ENCODE measurements at places on chromosomes 7 and 10. TPM values are rescaled to one million over a fixed set of nuclear protein-coding genes. Genes with fewer than 3 reads are reported as not detected.

GDF10 gene
- 5.5 TPM for total RNA-seq

RBP4 gene
- 0.59 TPM for total RNA-seq

SPRN gene
- total RNA-seq = 1.6 TPM

CFTR gene
- total RNA-seq = not detected

TRIM50 gene
- total RNA-seq = not detected

FKBP9 gene
- 312 TPM for total RNA-seq

MUC3A gene
- not detected for total RNA-seq

CACNA2D1 gene
- 134 TPM for total RNA-seq

EBLN1 gene
- total RNA-seq = not detected

NOLC1 gene
- 20.2 TPM for total RNA-seq

SMO gene
- total RNA-seq = 17.6 TPM

POLL gene
- 16.5 TPM for total RNA-seq

GLI3 gene
- 4.1 TPM for total RNA-seq

SLC18A3 gene
- not detected for total RNA-seq

LRRC61 gene
- total RNA-seq = 0.36 TPM

SLC4A2 gene
- 88.2 TPM for total RNA-seq

FAM13C gene
- total RNA-seq = 5.0 TPM

SPDYE1 gene
- not detected for total RNA-seq

TMEM213 gene
- not detected for total RNA-seq

FOXI2 gene
- not detected for total RNA-seq

CPEB3 gene
- 1.1 TPM for total RNA-seq

SEMA3D gene
- 11.8 TPM for total RNA-seq

MSS51 gene
- total RNA-seq = 2.1 TPM

ASIC3 gene
- 0.26 TPM for total RNA-seq

RBP3 gene
- total RNA-seq = not detected

PTPN20 gene
- total RNA-seq = 4.5 TPM

AKR1B15 gene
- 0.07 TPM for total RNA-seq

Measured in smooth muscle cell of the pulmonary artery (primary cell).